ENCODE measurements at places on chromosomes 7 and 10.

DNA sequence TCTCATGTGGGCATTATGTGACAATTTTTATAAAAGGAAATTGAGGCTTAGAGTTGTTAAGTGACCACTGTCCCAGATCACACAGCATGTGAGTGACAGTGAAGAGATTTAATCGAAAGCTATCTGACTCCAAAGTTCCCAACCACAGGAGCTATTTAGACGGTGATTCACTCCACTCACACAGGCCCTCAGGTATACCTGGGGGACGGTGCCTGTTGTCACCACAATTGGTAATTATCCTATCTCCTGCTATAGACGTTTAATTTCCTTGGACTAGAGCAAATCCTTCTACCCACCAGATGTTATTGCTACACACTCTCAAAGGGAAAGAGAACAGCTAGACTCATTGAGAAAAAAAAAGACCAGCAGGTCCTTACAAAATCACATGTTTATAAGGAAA lies 145.5 kb downstream of the KLF6 start:
- DNase-seq, result no peak

DNA sequence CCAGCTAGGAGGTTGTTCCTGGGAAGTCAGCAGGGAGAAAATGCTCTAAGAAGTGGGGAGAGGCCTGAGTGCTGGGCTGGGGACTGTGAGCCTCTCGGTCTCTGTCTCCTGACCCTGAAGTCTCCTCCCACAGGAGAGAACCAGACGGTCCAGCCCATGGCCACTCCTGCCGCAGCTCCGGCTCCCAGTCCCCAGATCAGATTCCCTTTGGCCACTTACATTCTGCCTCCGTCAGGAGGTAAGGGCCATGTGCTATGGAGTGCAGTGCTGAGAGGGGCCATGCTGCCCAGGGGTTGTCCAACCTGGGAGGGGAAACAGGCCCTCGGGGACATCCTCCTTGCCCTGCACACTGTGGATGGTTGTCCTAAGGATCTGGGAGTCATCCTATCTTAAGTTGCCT lies 21.3 kb upstream of the ZNF467 start:
- DNase-seq, result no peak

DNA sequence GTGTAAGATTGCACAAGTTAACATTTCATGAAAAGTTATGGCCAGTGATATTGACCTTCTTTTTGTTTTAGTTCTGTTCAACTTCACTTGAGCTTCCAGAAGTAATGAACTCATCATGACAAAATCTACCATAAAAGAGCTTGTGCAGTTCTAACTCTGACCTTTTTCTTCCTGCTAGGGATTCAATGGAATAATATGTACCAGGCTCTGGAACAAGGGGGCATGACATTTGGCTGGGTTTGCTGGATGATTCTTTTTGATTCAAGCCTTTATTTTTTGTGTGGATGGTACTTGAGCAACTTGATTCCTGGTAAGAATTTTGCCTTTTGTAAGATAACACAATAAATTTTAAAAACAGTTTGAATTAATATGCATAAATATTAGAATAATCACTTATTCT lies 205.0 kb downstream of the ABCA13 start:
- no peak for DNase-seq

GRCh38 chr10:124696446-124697392 lies 47.5 kb downstream of the FAM53B start:
- DNase-seq, result peak; percentile 62

DNA sequence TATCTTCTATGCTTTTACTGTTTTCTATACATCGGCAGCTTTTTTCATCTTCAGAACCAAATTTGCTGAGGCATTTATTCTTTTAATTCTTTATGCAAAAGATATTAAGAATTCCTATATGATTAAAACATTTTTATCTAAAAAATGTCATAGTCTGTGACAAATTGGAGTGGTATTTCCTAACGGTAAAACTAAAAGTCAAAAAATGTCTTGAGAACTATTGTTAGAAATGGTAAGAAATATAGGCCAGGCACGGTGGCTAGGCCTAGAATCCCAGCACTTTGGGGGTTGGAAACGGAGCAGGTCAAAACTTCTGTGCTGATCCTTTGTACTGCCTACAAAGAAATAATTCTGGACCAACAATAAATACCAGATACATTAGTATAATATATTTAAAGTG lies 57.7 kb upstream of the PRR15 start:
- no peak for DNase-seq

- no peak for DNase-seq
These were observed 39.0 kb upstream of the AOAH start for GRCh38 chr7:36763132-36763816.

DNA sequence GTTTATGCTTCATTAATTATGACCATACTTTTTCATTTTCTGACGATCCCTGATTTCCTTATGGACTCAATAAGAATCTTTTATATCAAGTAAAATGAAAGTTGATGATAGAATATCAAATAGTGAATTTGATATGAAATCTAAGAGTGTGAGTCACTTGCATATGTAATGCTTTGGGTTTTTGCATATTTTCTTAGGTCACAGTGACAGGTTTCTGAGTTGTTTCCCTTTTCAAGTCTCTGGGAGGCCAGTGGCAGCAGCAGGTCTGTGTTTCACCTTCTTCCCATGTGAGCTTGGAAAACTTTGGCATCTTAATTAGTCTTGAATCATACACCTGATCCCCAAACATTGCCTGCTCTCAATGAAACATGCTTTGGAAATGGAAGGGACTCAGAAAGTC lies 34.7 kb upstream of the GJD4 start:
- DNase-seq, result no peak

DNA sequence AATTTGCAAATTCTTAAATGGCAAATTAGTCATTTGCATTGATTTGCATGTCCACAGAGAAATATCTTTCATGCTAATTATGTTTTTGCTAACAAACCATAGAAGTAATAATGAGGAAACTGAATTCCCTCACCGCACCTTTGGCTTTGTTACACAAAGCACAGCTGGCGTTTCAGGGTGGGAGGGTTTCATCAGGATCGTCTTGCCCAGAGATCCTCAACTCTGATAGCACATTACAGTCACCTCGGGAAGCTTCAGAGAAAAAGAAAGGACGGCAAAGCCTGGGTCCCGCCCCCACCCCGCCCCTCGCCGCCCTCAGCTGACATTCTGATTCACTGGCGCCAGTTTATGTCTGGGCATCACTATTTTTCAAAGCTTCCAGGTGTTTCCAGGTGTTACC lies 119.4 kb downstream of the PTPRN2 start:
- DNase-seq, result no peak

DNA sequence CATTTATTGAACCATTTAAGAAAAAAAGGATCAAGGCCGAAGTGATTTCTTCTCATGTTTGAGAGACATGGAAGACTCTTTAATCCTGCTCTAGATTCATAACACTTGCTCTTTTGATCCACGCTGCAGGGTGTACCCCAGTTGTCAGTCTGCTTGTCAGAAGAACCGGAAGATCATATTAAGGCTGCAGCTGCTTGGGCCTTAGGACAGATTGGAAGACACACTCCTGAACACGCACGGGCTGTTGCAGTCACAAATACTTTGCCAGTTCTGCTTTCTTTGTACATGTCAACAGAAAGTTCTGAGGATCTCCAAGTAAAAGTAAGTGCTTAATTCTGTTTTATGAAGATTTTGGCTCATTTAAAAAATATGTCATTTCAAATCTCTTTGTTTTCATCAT lies 46.3 kb downstream of the SPAG6 start:
- no peak for DNase-seq

DNA sequence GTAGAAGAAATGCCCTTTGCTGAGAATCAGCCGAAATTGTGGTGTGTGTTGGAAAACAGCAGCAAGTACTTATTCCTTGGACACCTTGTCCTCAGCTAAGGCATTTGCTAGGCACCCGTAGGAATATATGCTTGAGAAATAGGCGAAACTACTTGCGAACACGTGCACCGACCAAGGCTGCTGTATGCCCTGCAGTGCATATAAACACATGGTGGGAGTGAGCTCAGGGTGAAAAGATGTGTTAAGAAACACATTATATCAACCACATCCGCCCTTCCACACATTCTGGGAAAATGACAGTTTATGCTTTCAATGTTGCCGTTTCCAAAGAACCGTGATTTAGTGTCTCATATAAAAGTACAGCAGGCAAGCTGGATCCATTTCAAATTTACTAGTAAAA lies 199.2 kb downstream of the JCAD start:
- no peak for DNase-seq

DNA sequence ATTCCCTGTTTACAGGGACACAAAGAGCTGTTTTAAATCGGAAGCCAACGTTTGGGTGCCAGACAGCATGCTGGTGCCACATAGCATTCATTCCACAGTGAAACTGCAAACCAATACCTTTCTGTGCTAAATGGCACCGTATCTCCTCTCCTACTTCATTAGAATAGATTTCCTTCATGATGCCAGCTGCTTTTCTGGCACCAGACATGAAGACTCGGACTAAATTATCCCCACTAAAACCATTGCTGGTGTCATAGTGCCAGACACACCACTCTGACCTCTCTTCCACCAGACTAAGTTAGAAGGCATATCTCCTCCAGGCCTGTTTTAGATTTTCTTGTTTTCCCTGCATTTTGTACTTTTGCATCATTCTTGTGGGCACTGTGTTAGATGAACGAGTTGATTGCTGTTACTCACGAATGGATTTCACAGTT lies 155.1 kb downstream of the ETV1 start:
- DNase-seq, result no peak

DNA sequence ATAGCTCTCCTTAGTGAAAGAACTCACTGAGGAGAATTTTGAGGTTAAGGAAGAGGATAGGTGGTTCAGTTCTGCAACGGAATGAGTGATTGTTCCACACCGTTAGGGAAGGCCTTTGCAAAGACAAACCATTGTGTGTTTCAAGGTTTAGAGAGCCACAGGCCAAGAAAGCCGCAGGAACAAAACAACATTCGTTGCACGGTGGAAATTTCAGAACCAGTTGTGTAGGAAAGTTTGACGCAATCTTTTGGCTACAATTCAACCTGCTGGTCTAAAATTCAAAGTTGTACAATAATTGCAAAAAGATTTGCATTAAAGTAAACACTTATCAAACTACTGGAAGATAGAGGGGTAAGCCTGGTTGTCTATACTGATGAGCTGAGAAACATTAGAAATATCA lies 91.4 kb downstream of the FAM107B start:
- DNase-seq, result no peak

GRCh38 chr7:155487509-155488482 lies 29.9 kb downstream of the EN2 start:
- no peak for DNase-seq

DNA sequence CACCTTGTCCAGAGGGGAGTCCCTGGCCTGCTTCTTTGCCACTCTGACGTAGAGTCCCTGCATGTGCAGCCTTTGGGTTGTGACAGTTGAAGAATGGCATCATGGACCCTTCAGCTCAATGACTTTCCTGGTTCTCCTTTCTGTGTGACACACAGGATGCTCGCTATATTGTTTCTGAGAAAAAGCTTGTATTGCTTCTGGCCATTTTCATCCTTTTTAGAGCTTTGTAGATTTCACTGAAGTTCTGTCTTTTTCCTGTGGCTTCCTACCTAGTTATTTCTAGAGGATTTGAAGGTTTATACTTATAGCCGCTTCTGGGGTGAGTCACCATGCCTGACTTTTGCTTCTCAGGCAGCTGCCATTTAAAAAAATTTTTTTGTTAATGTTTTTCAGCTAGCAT lies 27.0 kb downstream of the SND1 start:
- DNase-seq, result no peak

DNA sequence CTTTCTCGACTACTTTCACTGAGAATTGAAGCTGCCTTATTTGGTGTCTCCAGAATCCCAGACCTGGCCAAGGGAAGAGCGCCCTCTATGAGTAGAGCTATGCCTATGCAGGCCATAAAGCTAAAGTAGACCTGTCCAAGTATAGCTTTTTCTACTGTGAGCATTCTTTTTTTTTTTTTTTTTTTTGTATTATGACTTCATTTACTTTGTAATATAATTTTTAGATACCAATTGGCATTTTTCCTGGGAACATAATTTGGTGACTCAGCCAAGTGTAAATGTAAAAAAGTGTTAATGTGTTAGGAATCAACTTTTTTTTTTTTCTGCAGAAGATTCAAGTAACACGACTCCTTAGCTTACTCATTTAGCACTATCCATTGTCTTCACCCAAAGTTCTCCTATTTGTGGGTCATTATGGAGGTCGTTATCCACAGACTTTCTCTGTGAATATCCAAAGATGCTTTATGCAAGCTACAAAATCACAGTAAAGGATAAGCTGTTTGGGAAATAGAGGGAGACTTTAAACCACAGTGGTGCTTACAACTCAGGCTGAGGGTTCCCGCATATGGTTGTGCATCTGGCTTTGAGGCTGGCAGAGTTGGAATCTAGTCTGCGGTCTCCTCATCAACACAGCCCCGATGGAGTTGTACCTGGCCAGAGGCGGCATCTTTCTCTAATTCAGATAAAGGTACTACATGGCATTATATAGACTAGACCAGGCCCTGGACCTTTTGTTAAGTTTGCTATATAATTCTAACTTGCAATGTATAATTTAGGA lies 1040.2 kb upstream of the SORCS1 start:
- DNase-seq, result no peak

- DNase-seq, result no peak
These were observed 255.5 kb upstream of the SMIM30 start for GRCh38 chr7:113373863-113374262.

GRCh38 chr10:75071756-75072155 lies 39.7 kb upstream of the SAMD8 start:
- no peak for DNase-seq

DNA sequence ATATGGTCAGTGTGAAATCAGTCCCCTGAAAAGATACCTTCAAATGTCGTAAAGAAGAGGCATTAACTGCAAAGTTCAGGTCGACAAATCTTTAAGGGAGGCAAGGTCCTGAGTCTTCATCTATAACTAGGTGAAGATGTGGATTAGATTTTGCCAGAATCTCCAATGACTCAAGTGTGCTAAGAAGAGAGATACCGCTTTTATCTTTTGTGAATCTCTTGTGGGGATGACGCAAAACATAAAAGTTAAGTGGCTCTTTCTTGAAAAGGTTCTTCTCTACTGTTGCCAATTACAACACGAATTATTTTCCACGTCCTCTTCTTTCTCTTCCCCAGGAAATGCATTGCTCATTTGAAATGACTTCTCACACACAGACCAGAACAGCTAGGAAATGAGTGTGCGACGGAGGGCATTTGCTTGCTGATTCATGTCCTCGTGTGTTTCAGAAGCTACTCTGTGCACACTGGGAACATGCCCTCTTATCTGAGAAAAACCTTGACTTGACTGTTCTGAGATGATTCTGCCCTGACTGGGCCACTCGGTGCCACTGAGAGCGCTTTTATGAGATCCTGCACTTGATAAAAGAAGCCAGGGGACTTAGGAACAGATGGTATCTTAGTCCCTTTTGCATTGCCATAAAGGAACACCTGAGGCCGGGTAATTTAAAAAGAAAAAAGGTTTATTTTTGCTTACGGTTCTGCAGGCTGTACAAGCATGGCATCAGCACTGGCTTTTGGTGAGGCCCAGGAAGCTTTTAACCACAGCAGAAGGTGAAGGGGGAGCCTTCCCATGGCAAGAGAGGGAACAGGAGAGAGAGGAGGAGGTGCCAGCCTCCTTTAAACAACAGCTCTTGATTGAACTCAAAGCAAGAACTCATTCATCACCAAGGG lies 169.5 kb upstream of the PFKP start:
- DNase-seq, result no peak

GRCh38 chr7:15543256-15543655 lies 18.6 kb downstream of the AGMO start:
- no peak for DNase-seq

Data from stimulated activated CD4-positive, alpha-beta T cell treated with anti-CD3 and anti-CD28 coated beads, Interleukin-4, amount 100 ng/mL, for 4 hours (primary cell).